Astrocyte (in vitro differentiated cells and primary cell): ENCODE measurements at places on chromosomes 2 and 18. TPM values are rescaled to one million over a fixed set of nuclear protein-coding genes. Genes with fewer than 3 reads are reported as not detected.

The CDH19 gene
- total RNA-seq = not detected in 2 replicates

The PRKAG3 gene
- not detected in 2 replicates for total RNA-seq

The MC5R gene
- total RNA-seq = 0.26 and 0.57 TPM in 2 replicates

The MBD5 gene
- 52.8 and 53.6 TPM in 2 replicates for total RNA-seq

The CFAP221 gene
- 0.29 and 0.61 TPM in 2 replicates for total RNA-seq

The ALPG gene
- 0.19 and 0.27 TPM in 2 replicates for total RNA-seq

The CYP27A1 gene
- total RNA-seq = 3.9 and 4.3 TPM in 2 replicates

The DIS3L2 gene
- total RNA-seq = 20.5 and 24.0 TPM in 2 replicates

The GREB1L gene
- 4.3 and 16.2 TPM in 2 replicates for total RNA-seq

The NYAP2 gene
- total RNA-seq = 0.14 and 0.19 TPM in 2 replicates
